Progenitor cell of endocrine pancreas (in vitro differentiated cells): ENCODE measurements at places on chromosomes 3 and 15. TPM values are rescaled to one million over a fixed set of nuclear protein-coding genes. Genes with fewer than 3 reads are reported as not detected.

The ZNF35 gene
- total RNA-seq: 19.0 and 19.3 TPM in 2 replicates

GRCh38 chr3:15056676-15057404 lies 8.3 kb downstream of the MRPS25 start:
- H3K27me3 ChIP-seq: no peaks in the 10 kb centered on the region
- peaks cover 1% of the 10 kb centered on the region for H3K4me1 ChIP-seq
- H3K4me3 ChIP-seq: no peak overlapping the region
- H3K36me3 ChIP-seq: peaks cover 24% of the 10 kb centered on the region
- DNase-seq: no peak
- H3K27ac ChIP-seq: no peak overlapping the region

GRCh38 chr3:37510755-37511154 lies 336.4 kb upstream of the LRRFIP2 start:
- no peaks in the 10 kb centered on the region for H3K36me3 ChIP-seq
- H3K4me3 ChIP-seq: no peak overlapping the region
- DNase-seq: no peak
- peaks cover 8% of the 10 kb centered on the region for H3K27me3 ChIP-seq
- no peak overlapping the region for H3K27ac ChIP-seq

DNA sequence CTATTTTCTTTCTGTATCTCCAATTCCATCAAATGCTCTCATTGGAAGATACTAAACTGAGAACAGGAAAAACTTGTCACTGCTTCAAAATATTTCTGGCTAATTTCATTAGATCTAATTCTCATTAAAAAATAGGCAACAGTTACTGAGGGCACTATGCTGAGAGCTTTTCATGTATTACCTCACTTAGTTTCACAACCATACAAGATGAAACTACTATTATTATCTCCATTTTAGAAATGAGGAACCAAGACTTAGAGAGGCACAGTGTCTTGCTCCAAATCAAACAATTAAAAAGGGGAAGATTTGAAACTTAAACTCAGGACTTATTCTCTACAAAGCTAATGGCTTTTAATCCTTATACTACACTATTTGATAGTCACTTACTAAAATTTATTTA lies 7.2 kb upstream of the OTOL1 start:
- no peak for DNase-seq
- H3K4me1 ChIP-seq: no peaks in the 10 kb centered on the region
- peaks cover 2% of the 10 kb centered on the region for H3K36me3 ChIP-seq
- H3K27ac ChIP-seq: no peak overlapping the region
- no peak overlapping the region for H3K4me3 ChIP-seq
- H3K27me3 ChIP-seq: no peaks in the 10 kb centered on the region

DNA sequence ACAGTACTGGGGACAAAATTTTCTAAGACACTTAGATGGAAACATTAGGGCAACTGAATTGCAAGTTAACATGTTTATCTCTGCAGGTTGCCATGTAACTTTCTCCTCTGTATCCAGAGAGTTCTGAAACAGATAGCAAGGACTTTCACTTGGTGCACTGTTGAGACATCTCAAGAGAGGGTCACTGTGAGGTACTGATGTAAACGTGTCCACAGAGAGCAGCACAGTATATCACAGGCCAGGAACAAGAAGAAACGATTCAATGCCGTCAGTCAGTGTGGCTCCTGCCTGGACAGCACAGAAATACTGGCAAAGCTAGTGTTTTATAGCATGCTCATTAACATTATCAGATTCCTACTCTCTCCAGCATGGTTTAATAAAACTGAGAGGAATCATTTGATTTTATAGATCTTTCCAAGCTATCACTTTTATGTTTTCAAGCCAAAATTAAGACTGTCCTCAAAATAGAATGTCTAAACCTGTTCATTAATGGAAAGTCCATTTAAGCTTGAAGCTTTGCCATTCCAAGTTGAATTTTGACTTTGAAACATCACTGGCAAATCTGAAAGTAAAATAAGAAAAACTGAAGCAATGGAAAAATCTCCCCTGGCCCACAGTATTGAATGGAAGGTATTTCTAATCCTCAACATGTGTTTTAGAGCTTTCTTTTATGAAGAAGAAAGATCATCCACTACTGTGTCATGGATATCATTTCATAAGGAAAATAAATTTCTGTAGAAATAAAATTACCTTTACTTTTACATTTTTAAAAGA lies 102.7 kb downstream of the IMPG2 start:
- H3K27me3 ChIP-seq: no peaks in the 10 kb centered on the region
- H3K4me3 ChIP-seq: no peak overlapping the region
- no peak overlapping the region for H3K27ac ChIP-seq
- no peak for DNase-seq
- peaks cover 3% of the 10 kb centered on the region for H3K36me3 ChIP-seq

The PBRM1 gene
- total RNA-seq: 128 and 131 TPM in 2 replicates

GRCh38 chr15:81190922-81191507 lies 5.7 kb upstream of the IL16 start:
- no peak for DNase-seq
- H3K27me3 ChIP-seq: peaks cover 19% of the 10 kb centered on the region
- H3K27ac ChIP-seq: no peak overlapping the region
- no peaks in the 10 kb centered on the region for H3K4me1 ChIP-seq

The TBL1XR1 gene
- 181 and 207 TPM in 2 replicates for total RNA-seq

The PP2D1 gene
- total RNA-seq: not detected in 2 replicates

The A4GNT gene
- total RNA-seq: 3.1 and 3.4 TPM in 2 replicates

The NR2F2 gene
- total RNA-seq: 40.3 and 48.6 TPM in 2 replicates

- H3K27me3 ChIP-seq: peaks cover 45% of the 10 kb centered on the region
- H3K36me3 ChIP-seq: no peaks in the 10 kb centered on the region
- no peak overlapping the region for H3K27ac ChIP-seq
- peaks cover 16% of the 10 kb centered on the region for H3K4me1 ChIP-seq
- DNase-seq: no peak
Measured at GRCh38 chr3:99633887-99634558, 4.4 kb upstream of the COL8A1 start.

The DCLK3 gene
- 0.11 and 0.12 TPM in 2 replicates for total RNA-seq

DNA sequence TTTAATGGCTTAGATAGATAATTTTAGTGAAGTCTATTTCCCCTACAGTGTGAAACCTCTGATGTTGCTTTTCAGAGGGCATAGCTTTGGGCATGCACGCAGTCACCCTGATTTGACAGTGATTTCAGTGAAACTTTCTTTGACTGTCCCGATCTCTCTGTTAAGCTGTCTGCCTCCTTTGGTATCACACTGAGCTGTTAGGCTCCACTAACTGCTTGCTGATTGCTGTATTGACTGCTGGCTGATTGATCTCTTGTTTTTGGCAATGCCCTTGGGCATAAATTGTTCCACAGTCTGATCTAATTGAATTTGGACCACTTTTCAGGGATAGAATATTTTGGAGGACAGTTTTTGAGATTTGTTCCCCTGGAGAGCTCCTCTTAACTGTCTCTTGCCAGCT lies 68.5 kb upstream of the CCDC54 start:
- no peak overlapping the region for H3K4me3 ChIP-seq
- H3K36me3 ChIP-seq: no peaks in the 10 kb centered on the region
- no peak overlapping the region for H3K27ac ChIP-seq
- H3K27me3 ChIP-seq: no peaks in the 10 kb centered on the region
- H3K4me1 ChIP-seq: no peaks in the 10 kb centered on the region

- peaks cover 3% of the 10 kb centered on the region for H3K27me3 ChIP-seq
- no peaks in the 10 kb centered on the region for H3K36me3 ChIP-seq
Measured at GRCh38 chr3:179961703-179962078, 75.0 kb downstream of the PEX5L start.
